ENCODE measurements at places on chromosomes 5 and 9. TPM values are rescaled to one million over a fixed set of nuclear protein-coding genes. Genes with fewer than 3 reads are reported as not detected.

DNA sequence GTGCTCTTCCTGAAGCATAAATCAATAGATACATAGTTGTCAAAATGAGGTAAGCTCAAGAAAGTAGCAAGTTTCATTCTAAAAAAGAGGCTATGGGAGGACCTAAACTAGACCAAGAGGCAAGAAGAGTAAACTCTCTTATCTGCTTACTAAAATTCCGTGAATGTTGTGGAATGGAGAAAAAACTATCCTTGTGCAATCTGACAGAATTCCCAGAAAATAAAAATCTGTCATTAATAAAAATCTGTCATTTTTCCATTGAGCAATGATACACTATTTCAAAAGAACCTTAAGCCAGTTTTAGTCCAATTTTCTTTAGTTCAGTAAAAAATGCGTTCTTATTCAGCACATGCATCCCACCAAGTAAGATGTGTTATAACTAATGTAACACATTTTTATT is 15.9 kb upstream of the FANCC start:
- no peak overlapping the region for H3K4me3 ChIP-seq
- H3K27ac ChIP-seq = no peak overlapping the region
- H3K4me1 ChIP-seq = peaks cover 4% of the 10 kb centered on the region
- peaks cover 3% of the 10 kb centered on the region for H3K27me3 ChIP-seq
- DNase-seq = no peak

The CKMT2 gene
- total RNA-seq = 0.18 TPM

The RGS3 gene
- 474 TPM for total RNA-seq

The TPPP gene
- 0.05 TPM for total RNA-seq
